ENCODE measurements at places on chromosomes 13 and 19. TPM values are rescaled to one million over a fixed set of nuclear protein-coding genes. Genes with fewer than 3 reads are reported as not detected.

DNA sequence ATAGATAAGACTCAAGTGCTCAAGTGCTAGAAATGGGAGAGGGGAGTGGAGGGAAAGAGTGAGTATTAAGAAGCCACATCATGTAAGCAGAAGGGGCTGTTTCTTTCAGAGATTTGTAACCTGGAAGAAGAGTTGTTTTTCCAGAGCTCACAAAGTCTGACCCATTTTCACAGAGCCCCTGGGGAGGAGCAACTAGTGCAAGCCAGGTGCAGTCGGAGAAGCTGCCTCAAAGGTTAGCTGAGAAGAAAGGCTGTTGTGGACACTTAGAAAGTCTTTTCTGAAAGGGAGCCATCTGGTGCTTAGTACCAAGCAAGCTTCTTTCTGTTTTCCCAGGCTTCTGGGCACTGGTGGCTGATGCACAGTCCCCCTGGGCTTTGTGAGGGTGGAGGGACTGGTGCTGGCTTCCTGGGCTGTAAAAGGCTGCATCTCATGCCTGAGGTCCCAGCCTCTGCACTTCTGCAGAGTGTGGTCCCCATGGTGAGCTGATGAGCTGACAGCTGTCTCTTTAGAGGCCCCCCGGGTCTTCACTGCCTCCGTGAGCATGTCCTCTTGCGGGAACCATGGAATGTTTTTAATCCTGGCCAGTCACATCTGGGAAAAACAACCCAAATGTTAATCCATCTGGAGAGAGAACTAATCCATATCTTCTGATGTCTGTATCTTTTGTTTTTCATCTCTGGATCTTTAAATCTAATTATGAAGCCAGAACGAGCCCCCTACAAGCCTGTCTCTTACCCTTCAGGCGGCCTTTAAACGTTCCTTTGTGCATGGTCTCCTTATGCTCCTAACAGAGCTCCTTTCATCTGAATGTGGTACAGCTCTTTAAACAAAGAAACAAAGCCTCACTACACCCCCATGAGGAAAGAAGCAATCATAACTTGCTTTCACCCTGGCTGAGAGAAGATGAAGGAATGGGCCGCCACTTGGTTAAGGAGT, 40.2 kb downstream of the OLFM4 start:
- DNase-seq, result no peak
- H3K4me1 ChIP-seq, result peaks cover 5% of the 10 kb centered on the region
- H3K27me3 ChIP-seq, result no peaks in the 10 kb centered on the region
- no peak overlapping the region for H3K4me3 ChIP-seq
- H3K36me3 ChIP-seq, result no peaks in the 10 kb centered on the region

DNA sequence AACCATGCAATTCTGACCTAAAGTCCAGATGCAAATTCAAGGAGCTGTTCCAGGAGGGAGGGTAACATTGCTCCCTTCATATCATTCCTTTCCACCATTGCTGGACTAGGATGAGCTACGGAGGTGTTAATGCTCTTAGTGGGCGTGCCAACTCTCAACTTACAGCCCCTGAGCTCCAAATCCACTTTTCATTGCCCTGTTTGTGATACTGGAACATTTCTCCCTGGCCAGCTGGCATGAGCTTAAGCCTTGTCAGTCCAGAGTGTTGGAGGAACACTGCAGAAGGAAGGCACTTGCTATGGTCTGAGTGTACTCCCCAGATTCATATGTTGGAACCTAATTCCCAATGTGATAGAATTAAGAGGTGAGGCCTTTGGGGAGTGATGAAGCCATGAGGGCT, 70.4 kb upstream of the FARP1 start:
- H3K27me3 ChIP-seq, result no peaks in the 10 kb centered on the region
- H3K4me1 ChIP-seq, result no peaks in the 10 kb centered on the region
- no peak overlapping the region for H3K4me3 ChIP-seq
- no peak for DNase-seq
- no peak overlapping the region for H3K27ac ChIP-seq

GRCh38 chr13:112903606-112904195, 65.3 kb upstream of the MCF2L start:
- no peak overlapping the region for H3K4me3 ChIP-seq
- H3K27me3 ChIP-seq, result no peaks in the 10 kb centered on the region
- no peaks in the 10 kb centered on the region for H3K36me3 ChIP-seq
- no peak for DNase-seq
- H3K27ac ChIP-seq, result no peak overlapping the region

DNA sequence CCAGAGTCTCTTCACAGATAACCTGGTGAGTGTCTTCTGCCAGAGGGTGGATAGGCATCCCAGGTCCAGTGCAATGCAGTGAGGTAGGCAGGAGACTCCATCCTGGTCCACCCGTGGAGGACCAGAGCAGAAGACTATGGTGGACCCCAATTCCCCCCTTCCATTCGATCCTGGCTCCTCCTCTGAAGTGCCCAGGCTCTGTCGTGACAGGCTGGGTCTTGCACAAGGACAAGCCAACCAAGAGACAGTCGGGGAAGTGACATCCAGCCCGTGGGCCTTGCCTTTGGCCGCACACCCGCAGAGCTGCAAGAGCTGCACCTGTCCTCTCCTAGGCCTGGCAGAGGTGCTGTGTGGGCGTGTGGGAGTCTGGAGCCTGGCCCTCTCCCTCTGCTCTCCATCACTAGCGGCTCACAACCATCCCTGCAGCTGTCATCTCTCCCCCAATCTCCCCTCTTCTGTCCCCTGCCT, 3.1 kb downstream of the ZNF784 start:
- DNase-seq, result peak; percentile 43
- H3K4me1 ChIP-seq, result peaks cover 20% of the 10 kb centered on the region
- H3K27ac ChIP-seq, result no peak overlapping the region

Gene FREM2
- total RNA-seq, result not detected

Gene PVR
- total RNA-seq, result not detected

Gene CCDC9
- total RNA-seq, result 2.2 TPM

Data from Karpas-422 (cell line).